Vein endothelial cell (primary cell): ENCODE measurements at places on chromosomes 3 and 15. TPM values are rescaled to one million over a fixed set of nuclear protein-coding genes. Genes with fewer than 3 reads are reported as not detected.

Gene CYP19A1
- not detected in 2 replicates for total RNA-seq

Gene ATP10A
- 0.19 TPM in 1 of 2 replicates, not detected in the other for total RNA-seq

Gene PML
- 76.1 and 85.6 TPM in 2 replicates for total RNA-seq

Gene TRPM1
- 0.38 and 1.3 TPM in 2 replicates for total RNA-seq

Gene TNFAIP8L3
- total RNA-seq = 74.1 and 83.4 TPM in 2 replicates

Gene CP
- under 0.01 TPM in 1 of 2 replicates, not detected in the other for total RNA-seq

Gene SERPINI2
- total RNA-seq = not detected in 2 replicates

Gene WDR76
- 10.1 and 28.7 TPM in 2 replicates for total RNA-seq

Gene CCDC54
- total RNA-seq = not detected in 2 replicates

Gene POLR2M
- 73.4 and 291 TPM in 2 replicates for total RNA-seq

Gene FAM107A
- total RNA-seq = 7.5 and 16.0 TPM in 2 replicates

Gene CERS3
- total RNA-seq = not detected in 2 replicates

Gene IL5RA
- total RNA-seq = not detected in 2 replicates

Gene GOLGA6L10
- 0.29 and 0.65 TPM in 2 replicates for total RNA-seq

Gene AGBL1
- under 0.01 TPM in 1 of 2 replicates, not detected in the other for total RNA-seq

Gene GREM1
- total RNA-seq = 0.98 and 1.4 TPM in 2 replicates

Gene CACNA2D3
- total RNA-seq = not detected in 2 replicates

Gene ROPN1
- total RNA-seq = not detected in 2 replicates

Gene CLSTN2
- under 0.01 and 0.65 TPM in 2 replicates for total RNA-seq

Gene GOLGA8T
- total RNA-seq = not detected in 2 replicates

Gene DYNLT2B
- 7.8 and 9.0 TPM in 2 replicates for total RNA-seq

Gene EPHB1
- total RNA-seq = 3.3 and 3.6 TPM in 2 replicates

Gene MESP2
- total RNA-seq = 0.19 TPM in 1 of 2 replicates, not detected in the other

Gene OR5K4
- total RNA-seq = not detected in 2 replicates

Gene KY
- not detected in 2 replicates for total RNA-seq

Gene WDR93
- 0.10 TPM in 1 of 2 replicates, not detected in the other for total RNA-seq

Gene SCAP
- total RNA-seq = 58.9 and 79.7 TPM in 2 replicates

Gene MAP6D1
- total RNA-seq = 2.9 and 3.7 TPM in 2 replicates

Gene FSTL1
- total RNA-seq = 475 and 666 TPM in 2 replicates

Gene MYH15
- total RNA-seq = under 0.01 and 0.10 TPM in 2 replicates

Gene RAB6B
- total RNA-seq = 0.98 and 1.2 TPM in 2 replicates

Gene ETV5
- total RNA-seq = 46.7 and 55.9 TPM in 2 replicates

Gene PP2D1
- not detected in 2 replicates for total RNA-seq

Gene MYEF2
- 15.0 and 20.4 TPM in 2 replicates for total RNA-seq

Gene FGF12
- total RNA-seq = 1.6 and 2.9 TPM in 2 replicates

Gene P2RY13
- total RNA-seq = not detected in 2 replicates

Gene LTK
- total RNA-seq = 0.10 TPM in 1 of 2 replicates, not detected in the other

Gene SLC25A26
- total RNA-seq = 19.9 and 21.8 TPM in 2 replicates

Gene LYZL4
- not detected in 2 replicates for total RNA-seq

Gene SNAPC5
- total RNA-seq = 13.0 and 15.0 TPM in 2 replicates

Gene GOLGA8J
- not detected in 2 replicates for total RNA-seq

Gene CHRNA7
- total RNA-seq = 0.33 and 1.4 TPM in 2 replicates

Gene TRH
- not detected in 2 replicates for total RNA-seq

Gene CLDN11
- 698 and 1,051 TPM in 2 replicates for total RNA-seq

Gene SCG3
- 0.10 TPM in 1 of 2 replicates, not detected in the other for total RNA-seq

Gene TRIM42
- total RNA-seq = not detected in 2 replicates

Gene PLSCR4
- total RNA-seq = 176 and 486 TPM in 2 replicates

Gene TMC3
- not detected in 2 replicates for total RNA-seq

Gene ZNF860
- 0.98 and 4.0 TPM in 2 replicates for total RNA-seq

Gene PRTG
- 2.3 and 5.3 TPM in 2 replicates for total RNA-seq

Gene ARF4
- 247 and 267 TPM in 2 replicates for total RNA-seq

Gene RBMS3
- total RNA-seq = 49.6 and 69.6 TPM in 2 replicates

Gene ACKR2
- total RNA-seq = not detected in 2 replicates

Gene FES
- total RNA-seq = 45.2 and 65.0 TPM in 2 replicates
